ENCODE measurements at places on chromosomes 16 and 17. TPM values are rescaled to one million over a fixed set of nuclear protein-coding genes. Genes with fewer than 3 reads are reported as not detected.
A peak's percentile ranks its signal among the peaks of the same experiment; 100 is the strongest.

GRCh38 chr17:31696184-31696602 is 162.9 kb downstream of the COPRS start:
- peak; percentile 86 for DNase-seq

DNA sequence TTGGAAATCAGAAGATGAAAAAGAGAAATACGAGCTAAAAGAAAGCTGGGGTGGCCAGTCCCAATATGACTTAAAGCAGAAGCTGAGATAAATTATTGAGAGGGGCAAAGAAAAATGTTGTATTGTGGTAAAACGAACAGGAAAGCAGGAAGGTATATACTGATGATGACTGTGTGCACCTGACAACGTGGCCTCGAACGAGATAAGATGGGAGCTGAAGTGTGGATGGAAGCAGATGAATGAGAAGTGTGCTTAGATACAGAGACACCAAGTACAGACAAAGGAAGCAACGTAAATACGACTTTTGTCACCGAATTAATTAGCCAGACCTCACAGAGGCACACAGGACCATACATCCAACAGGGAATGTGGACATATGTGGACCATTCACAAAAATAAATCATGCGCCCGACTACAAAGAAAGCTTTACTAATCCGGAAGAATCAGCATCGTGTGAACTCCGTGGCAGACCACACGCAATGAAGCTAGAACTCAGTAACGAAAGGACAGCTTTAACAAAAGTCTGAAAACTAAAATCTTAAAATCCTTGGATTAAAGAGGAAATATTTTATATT is 218.7 kb downstream of the RPTOR start:
- no peak for DNase-seq

DNA sequence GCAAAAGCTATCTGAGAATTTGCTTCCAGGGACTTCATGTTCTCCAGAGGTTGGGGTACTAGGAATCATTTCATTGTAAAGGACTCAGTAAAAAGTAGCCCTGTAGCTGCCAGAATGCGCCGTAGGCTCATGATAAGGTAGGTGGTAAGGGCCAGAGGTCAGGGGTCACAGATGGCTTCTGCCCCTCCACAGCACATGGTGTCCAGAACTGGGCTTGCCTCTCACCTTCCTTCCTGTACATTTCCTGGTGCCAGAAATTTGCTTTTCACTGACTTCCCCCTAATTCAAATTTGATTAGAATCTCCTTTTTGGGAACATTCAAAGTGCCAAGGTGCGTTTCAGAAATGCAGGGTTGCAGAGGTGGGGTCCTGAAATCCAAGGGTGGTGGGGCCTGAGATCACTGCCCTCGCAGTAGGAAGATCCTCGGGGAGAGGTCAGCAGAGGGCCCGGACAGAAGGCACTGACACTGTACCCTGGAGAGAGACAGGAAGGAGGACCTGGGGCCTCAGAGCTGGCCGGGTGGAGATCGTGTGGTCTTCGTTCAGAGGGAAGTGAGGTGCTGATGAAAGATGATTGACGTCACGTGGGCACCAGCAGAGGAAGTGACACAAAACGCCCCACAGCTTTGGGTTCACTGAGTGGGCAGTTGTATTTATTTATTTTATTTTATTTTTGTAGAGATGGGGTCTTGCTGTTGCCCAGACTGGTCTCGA is 25.5 kb upstream of the METRNL start:
- no peak for DNase-seq

- DNase-seq: peak; percentile 17
These were observed 246.2 kb downstream of the KATNIP start for GRCh38 chr16:27795992-27796614.

DNA sequence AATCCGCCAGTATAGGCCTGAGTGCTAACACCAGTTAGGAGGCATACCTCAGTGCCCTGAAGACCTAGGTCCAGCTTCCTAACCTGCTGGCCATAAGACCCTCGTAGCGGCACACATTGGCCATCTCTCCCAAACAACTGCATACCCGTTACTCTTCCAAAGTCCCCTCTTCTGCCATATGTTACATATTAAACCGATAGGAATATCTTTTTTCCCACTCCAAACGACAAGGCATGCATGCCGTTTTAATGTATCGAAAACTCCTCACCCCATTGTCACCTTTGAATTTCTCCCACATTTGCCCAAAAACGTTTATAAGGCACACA is 721 bp upstream of the AXIN2 start:
- no peak for DNase-seq

DNA sequence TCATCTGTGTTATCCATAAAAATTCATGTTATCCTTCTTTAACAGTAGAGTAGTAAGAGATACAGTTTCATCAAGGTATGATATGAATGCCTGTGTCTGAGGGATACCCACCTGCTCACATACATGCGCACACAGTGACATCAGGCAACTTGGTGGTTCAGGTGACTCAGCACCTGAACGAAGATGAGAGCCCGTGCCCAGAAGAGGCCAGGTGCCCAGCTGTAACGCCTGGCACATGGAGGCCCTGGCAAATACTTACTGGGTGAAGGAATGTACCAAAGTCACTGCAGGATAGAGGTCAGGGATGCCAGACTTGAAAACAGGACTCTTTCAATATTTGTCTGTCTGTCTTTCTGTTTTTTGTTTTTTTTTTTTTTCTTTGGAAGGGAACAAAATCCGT is 72.6 kb upstream of the LGALS9 start:
- DNase-seq: no peak

DNA sequence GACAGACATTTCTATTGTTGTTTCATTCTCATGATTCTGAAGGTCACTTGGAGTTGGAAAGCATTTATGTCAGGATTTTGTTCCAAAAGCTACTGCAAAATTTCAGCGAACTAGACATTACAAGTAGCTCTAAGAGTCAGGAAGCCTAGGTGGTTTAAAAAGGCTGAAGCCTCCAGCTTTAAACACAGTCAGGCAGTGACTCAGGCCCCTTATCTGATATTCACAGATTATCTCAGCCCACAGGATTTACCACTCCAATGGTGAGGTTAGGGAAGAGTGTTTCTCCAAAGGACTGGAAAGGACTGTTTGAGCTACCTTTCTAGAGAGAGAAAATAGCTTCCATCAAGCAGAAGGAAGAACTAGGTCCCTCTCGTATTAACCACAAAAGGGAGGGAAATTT is 624.4 kb upstream of the C16orf82 start:
- DNase-seq: no peak

GRCh38 chr16:58685084-58685449 is 497 bp upstream of the SLC38A7 start:
- DNase-seq: no peak

GRCh38 chr16:4495766-4496165 is 19.6 kb downstream of the HMOX2 start:
- no peak for DNase-seq

- DNase-seq: no peak
These were observed at the start of gene PIEZO1 for GRCh38 chr16:88785106-88785924. PIEZO1 (minus strand) TSS chr16:88785220; CDS start chr16:88784964, 256 bp downstream.

GRCh38 chr17:33375103-33375502 is 82.0 kb upstream of the ASIC2 start:
- no peak for DNase-seq

NATD1 gene
- total RNA-seq: 0.81 TPM

TANGO6 gene
- 10.6 TPM for total RNA-seq

MPP2 gene
- total RNA-seq: 1.2 TPM

SLC43A2 gene
- 2.9 TPM for total RNA-seq

Data from H4 (cell line).